Stimulated activated CD8-positive, alpha-beta memory T cell treated with anti-CD3 and anti-CD28 coated beads, Interleukin-15, amount 100 ng/mL, for 4 hours (primary cell): ENCODE measurements at places on chromosomes 12 and 14.

DNA sequence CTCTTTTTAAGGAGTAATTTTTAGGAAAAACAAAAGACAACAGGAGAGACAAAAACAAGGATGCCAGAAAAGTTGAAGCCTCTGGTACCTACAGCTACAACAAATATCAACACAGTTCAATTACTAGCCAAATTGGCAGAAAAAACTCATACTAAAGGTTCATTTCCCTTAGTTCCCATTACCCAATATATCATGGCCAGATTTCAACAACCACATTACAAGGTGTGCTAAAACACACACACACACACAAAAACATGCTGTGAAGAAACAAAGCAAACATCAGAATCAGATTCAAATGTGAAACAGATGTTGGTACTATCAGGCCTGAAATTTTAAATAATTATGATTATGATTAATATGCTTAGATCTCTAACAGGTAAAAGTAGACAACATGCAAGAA lies 272.7 kb upstream of the CLEC14A start:
- no peak for DNase-seq

GRCh38 chr14:94793901-94794300 lies 24.0 kb upstream of the GSC start:
- DNase-seq: no peak

- DNase-seq: no peak
Measured at GRCh38 chr14:63644741-63645140, 3.1 kb upstream of the WDR89 start.

DNA sequence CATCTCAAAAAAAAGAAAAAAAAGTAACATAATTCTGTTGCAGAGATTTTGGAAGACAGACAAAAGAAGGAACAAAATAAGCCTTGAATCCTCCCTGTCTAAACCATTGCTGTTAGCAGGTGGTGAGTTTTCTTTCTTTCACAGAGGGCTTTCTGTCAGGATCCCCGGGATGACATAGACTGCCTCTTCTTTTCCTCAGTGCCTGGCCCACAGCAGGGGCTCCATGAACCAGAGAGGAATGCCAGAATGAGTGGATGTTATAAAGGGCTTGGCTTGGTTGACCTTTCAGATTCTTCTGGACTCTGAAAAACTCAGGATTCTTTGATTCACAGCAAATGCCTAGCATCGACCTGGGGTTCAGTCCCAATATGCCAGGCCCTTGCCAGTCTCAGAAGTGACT lies 45.8 kb upstream of the CORO1C start:
- no peak for DNase-seq

DNA sequence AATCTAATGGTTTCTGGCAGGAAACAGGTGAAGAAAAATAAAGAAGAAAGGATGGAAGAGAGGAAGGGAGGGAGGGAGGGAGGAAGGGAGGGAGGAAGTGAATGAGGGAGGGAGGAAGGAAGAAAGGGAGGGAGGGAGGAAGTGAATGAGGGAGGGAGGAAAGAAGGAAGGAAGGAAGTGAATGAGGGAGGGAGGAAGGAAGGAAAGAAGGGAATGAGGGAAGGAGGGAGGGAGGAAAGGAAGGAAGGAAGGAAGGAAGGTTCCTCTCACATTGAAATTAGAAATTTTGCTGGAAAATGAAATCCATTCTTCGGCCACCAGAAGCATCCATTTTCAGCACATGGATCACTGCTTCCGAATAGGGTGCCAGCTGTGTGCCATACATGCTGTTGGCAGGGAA lies 62.2 kb upstream of the PELI2 start:
- no peak for DNase-seq

DNA sequence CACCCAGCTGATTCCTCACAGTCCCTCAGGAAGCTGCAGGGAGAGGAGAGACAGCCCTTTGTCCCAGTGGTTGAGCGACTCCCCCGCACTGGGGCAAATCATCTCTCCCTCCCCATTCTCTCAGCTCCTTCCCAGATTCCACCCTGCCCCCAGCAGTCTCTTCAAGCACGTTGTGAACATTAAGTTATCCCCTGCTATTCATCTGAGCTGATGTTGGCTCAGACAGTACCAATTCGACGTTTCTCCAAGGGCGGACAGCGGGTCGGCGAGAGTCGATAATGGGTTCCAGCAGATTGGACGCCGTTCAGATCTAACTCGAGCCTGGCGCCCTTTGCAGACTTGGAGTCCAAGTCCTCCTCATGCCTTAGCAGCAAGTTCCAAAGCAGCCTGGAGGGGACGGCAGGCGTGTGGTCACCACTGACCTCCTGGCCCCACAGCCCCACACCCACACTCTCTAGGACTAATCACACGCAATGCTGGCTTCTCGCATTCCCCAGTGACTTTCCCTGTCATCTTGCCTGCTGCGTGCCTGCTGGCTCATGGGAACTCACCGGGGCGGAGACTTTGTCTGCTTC lies 245.9 kb downstream of the CHST11 start:
- DNase-seq: no peak

- no peak for DNase-seq
Measured at GRCh38 chr14:36233217-36233616, 56.7 kb upstream of the PTCSC3 start.

GRCh38 chr14:103395244-103395643 lies 10.0 kb downstream of the MARK3 start:
- no peak for DNase-seq

- no peak for DNase-seq
Measured at GRCh38 chr14:102929241-102930137, 7.0 kb downstream of the AMN start.

- DNase-seq: no peak
Measured at GRCh38 chr14:104099096-104100041, 13.9 kb downstream of the ASPG start.

GRCh38 chr14:105871590-105871989 lies 345.2 kb downstream of the TMEM121 start:
- DNase-seq: no peak
